ENCODE measurements at places on chromosomes 3 and 15.
A peak's percentile ranks its signal among the peaks of the same experiment; 100 is the strongest.

DNA sequence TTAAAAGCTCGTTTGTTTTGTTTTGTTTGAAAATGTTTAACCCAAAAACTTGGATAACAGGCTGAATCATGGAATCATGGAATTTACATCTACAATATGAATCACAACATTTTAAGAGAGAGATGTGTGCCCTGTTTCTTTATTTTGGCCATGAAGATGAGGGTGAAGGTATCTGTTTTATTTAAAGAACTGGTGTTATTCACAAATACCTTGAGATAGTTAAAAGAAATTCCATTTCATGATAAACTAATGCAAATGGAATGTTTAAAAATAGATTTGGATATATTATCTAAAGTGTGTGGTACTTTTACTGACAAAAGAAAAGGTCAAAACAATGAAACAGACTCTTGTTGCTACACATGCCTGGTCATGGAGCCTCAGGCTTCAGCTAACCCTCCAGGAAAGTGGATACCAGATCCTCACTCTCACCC lies 486.0 kb upstream of the CFAP20DC start:
- DNase-seq: peak; percentile 44

GRCh38 chr15:72783004-72783639 lies 436 bp downstream of the ADPGK start:
- peak; percentile 53 for DNase-seq

- no peak for DNase-seq
These were observed 1515.0 kb downstream of the OTOL1 start for GRCh38 chr3:163011596-163011995.

GRCh38 chr15:26572602-26573350 lies 200.1 kb downstream of the GABRB3 start:
- DNase-seq: no peak

DNA sequence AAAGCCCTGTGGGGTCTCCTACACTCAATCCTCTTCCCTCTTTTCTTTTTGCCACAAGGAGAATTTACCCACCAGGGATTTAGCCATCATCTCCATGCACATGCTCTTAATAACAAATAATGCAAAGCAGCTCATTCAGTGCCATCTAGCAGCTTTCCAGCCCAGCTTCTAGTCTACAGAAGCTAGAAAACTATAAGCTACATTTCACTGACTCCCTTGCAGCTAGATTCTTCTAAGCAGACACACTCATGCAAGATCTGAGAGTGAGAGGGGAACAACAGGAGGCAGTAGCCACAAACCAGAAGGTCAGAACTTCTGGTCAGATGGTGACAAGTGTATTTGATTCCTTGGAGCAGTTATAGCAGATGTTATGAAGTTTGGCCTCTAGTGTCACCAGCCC lies 25.5 kb downstream of the OSBPL10 start:
- no peak for DNase-seq

DNA sequence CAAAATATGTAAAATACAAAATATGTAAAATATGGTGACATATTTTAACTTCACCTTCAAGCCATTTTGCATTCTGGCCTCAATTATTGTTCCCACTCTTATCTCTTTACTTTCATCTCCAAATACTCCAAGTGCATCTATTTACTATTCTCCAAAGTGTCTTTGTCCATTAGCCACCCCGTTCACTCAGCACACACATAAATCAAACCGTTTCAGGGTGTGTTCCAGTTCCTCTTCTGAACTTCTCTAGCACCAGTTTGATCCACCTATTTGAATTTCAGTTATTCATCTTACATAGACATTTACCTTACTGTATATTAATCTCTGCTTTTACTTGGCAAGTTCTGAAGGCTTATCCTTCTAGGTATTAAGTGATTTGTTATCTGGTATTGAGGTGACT lies 45.1 kb downstream of the SGO1 start:
- no peak for DNase-seq

- DNase-seq: no peak
These were observed 268.6 kb upstream of the NR2E3 start for GRCh38 chr15:71541746-71542145.
